ENCODE measurements at places on chromosomes 16 and 17. TPM values are rescaled to one million over a fixed set of nuclear protein-coding genes. Genes with fewer than 3 reads are reported as not detected.
A peak's percentile ranks its signal among the peaks of the same experiment; 100 is the strongest.

The MAPT gene
- total RNA-seq, result 42.2 TPM

DNA sequence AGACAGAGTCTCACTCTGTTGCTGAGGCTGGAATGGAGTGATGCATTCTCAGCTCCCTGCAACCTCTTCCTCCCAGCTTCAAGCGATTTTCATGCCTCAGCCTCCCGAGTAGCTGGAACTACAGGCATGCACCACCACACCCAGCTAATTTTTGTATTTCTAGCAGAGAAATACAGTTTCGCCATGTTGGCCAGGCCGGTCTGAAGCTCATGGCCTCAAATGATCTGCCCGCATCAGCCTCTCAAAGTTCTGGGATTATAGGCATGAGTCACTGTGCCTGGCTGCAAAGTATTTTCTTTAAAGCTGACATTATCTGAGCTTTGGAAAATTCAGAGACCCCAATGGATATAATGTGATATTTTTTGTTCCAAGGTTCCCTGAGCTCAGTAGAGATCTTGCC is 31.1 kb upstream of the SLC6A2 start:
- no peak for DNase-seq

- no peak for DNase-seq
Observed at GRCh38 chr16:66508248-66508913, 41.5 kb downstream of the TK2 start.

GRCh38 chr16:4313563-4314531 is 2.0 kb upstream of the GLIS2 start:
- peak; percentile 67 for DNase-seq

GRCh38 chr17:69814031-69814430 is 261.0 kb upstream of the KCNJ16 start:
- DNase-seq, result no peak

GRCh38 chr16:5108505-5109158 is 11.0 kb upstream of the EEF2KMT start:
- DNase-seq, result peak; percentile 69

The TGFB1I1 gene
- 13.6 TPM for total RNA-seq

DNA sequence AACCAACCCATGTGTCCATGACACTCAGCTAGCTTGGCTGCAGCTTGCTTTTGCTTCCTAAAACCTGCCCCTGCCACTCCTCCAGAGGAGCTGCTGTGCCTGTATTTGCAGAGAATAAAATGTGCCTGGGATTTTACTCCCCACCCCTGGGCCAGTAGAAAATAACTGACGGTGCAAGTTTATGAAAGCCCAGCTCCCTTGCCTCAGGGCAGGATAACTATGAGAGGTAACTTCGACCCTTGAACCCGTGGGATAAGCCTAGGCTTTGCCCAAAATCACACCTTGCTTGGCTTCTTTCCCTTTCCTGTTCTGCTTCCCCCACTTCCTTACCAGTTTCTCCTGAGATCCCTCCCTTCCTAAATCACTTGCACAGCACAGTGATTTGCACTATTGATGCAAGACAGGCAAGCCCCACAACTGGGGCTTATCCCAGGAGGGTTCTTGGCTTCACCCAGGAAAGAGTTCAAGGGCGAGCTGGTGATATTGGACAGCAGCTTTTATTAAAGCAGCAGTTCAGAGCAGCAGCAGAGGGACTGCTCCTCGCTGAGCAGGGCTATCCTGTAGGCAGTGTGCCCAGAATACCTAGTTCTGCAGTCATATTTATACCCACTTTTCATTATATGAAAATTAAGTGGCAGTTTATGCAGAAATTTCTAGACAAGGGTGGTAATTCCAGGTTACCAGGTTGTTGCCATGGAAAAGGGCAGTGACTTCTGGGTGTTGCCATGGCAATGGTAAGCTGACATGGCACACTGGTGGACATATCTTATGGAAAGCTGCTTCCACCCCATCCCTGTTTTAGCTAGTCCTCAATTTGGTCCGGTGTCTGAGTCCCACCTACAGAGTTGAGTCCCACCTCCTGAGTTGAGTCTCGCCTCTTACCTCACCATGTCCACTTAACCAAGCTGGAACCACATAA is 6.3 kb upstream of the ERCC4 start:
- no peak for DNase-seq

- DNase-seq, result no peak
Observed at GRCh38 chr16:56628486-56629350, 3.1 kb downstream of the MT1E start.

The WNT3 gene
- total RNA-seq, result 0.92 TPM

GRCh38 chr17:31467502-31468256 is 76.2 kb downstream of the RAB11FIP4 start:
- peak; percentile 70 for DNase-seq

The ANKS3 gene
- 7.8 TPM for total RNA-seq

The CSH2 gene
- total RNA-seq, result not detected

GRCh38 chr16:53546988-53547391 is 44.0 kb upstream of the AKTIP start:
- DNase-seq, result no peak

DNA sequence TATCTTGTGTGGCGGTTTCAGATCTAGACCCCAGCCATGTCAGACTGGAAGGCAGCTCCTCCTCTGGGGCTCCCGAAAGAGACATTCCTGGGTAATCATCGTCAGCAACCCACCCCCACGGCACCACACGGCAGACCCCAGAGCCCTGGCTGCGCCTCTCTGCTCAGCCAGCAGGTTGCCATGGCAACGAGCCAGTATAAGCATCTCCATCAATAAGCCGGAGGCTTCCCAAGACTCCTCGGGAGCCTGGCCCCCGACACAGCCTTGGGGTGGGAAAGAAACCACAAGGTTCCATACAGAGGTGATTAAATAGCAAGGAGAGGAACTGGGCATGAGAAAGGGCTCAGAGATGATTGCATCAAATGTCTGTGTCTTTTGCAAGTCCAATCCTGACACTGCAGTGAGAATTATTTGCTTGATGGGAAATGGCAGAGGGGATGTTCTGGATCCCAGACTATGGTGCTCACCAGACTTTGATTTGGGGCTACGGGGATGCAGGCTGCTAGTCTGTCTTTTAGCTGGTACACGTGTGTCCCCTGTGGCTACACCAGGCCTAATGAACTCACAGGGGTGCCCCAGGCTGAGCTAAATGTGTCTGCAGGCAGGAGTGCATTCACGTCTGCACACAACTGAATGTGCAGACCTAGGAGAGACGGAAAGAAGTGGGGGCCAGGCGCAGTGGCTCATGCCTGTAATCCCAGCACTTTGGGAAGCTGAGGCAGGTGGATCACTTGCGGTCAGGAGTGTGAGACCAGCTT is 320.5 kb upstream of the TNRC6C start:
- no peak for DNase-seq

- no peak for DNase-seq
Observed at GRCh38 chr16:49799172-49799571, 56.7 kb downstream of the ZNF423 start.

DNA sequence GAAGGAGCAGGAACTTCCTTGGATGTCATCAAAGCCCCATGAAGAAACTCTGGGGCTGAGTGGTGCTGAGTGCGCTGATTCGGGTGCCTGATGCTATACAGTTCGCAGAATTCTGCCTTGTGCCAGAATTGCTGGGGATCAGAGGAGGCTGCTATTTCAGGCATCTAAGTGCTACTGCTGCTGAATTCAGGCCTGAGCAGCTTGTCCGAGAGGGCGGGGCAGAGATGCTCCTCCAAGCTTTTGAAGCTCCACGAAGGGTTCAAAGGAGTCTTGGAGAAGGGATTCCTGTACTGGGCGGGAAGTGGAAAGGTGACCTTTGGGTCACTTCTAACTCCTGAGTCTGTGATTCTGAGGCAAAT is 227.8 kb downstream of the CCDC182 start:
- DNase-seq, result no peak

The TBC1D3E gene
- total RNA-seq, result not detected

The KRT33B gene
- total RNA-seq, result not detected

The EFCAB13 gene
- total RNA-seq, result 2.4 TPM

DNA sequence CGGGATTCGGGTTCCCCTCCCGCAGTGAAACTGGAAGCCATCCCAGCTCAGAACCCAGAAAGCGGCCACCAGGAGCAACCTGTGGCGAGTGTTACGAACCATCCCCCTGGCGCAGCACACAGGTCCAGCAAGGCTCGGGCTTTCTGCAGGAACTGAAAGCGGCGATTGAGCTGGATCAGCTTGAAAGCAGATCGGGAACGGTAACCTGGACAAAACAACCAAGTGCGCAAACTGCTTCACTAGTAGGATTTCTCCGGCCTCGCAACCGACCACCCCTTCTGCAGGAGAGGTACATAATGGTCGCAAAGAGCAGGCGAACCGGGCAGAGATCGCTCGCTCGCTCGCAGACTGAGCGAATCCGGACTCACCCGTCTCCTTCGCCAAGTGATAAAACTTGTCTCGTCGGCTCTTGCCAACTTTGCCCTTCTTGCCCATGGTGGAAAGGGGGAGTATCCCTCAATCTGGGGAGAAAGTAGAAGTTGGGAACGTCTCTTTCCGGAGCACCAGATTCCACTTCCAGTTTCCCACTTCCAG is 696 bp upstream of the PSMC5 start:
- no peak for DNase-seq

The CEMP1 gene
- not detected for total RNA-seq

GRCh38 chr16:57480754-57481230 is 5.5 kb downstream of the DOK4 start:
- no peak for DNase-seq

DNA sequence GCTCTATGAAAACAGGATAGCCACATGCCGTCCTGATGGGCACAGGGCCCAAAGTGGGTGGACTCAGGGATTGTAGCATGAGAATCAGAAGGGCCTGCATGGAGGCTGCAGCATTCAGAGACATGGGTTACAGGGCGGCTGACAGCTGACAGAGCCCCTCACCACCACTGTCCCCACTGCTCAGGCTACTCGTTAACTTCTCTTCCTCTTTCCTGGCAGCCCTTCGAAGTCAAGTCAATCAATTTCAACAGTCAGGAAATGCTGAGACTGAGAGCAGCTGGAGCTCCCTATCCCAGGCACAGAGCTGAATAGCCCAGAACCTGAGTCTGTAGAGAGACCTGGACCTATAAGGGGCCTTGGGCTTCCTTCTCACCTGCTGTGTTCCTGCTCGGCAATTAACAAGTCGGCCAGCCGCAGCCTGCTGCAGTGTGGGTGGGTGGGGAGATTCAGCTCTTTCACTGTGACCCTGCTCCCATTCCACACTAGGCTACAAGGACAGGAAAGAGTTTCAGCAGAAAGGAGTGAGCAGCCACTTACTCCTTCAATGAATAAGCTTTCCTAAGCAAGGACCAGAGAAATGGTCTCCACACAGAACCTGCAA is 76.9 kb downstream of the TEX14 start:
- no peak for DNase-seq

DNA sequence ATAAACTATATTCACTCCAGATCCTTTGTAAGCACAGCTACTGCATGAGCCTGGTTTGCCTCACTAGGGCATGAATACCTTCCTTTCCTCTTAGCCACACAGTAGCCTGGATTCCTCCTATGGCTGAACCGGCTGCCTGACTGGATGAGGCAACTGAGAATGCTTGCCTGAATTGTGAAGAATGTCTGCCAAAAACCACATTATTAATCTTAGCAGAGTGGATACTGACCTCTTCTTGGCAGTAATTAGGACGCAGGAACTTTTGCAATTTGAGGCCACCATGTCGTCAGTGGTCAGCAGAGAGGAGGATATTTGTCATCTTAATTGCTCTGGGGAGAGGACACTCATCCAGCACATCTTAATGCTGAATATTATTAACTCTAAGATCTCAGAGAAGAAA is 651.8 kb upstream of the GOT2 start:
- no peak for DNase-seq

DNA sequence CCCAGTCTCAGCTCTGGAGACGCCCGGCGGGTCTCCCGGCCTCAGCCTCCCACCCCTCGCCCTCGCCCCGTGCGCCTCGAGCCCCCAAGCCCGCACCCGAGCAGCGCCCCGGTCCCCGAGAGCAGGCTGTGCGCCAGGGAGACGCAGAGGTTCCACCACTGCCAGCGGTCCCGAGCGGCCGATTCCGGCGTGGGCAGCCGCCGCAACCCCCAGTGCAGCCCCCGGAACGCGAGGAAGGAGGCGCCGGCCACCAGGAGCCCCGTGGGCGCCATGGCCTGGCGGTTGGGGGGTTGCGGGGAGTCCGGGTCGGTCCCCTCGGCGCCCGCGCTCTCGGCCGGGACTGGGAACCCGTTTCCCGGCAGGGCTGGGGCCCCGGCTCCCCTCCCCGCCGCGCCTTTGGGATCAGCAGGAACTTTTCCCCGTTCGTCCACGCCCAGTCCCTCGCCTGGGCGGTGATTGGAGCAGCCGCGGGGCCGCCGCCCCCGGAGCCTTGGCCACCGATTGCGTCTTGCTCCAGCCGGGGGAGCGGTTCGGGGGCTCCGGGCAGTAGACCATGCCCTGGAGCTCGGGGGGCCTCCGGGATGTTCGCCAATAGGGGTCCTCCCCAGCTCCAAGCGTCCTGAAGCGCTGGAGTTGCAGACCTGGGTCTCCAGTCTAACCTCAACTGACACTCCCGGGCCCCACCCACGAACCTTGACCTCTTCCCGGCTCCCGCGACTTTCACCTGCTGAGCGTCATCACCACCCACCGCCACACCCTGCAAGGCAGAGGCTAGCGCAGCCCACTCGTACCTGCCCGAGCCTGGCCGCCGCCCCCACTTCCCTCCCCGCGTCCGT is at the start of gene TLCD2:
TLCD2 (minus strand) TSS at position 407 of the 836 bp plus-strand sequence; CDS start at position 272, 135 bp downstream.
- peak; percentile 88 for DNase-seq

DNA sequence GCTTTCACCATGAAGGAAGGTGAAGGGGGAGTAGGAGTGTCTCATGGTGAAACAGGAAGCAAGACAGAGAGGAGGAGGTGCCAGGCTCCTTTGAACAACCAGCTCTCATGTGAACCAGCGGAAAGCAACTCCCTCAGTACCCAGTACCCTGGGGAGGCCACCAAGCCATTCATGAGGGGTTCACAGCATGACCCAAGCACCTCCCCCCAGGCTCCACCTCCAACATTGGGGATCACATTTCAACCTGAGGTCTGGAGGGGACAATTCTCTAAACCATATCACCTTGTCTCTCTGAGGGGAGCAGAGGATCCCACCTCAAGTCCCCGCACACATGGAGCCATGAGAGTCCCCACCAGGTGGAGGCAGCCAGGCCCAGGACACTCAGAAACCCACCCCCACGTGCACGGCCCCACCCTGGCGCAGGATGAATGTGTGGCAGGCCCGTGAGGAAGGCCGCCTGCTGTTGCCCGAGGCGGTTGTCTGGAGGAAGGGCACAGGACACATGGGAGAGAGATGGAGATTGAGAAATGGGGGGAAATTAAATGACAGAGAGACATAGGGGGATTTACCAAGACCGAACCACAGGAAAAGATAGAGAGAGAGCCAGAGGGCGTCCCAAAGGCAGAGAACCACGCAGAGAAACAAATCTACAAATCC is 85.9 kb downstream of the TMEM132E start:
- no peak for DNase-seq

The KCNJ18 gene
- not detected for total RNA-seq

DNA sequence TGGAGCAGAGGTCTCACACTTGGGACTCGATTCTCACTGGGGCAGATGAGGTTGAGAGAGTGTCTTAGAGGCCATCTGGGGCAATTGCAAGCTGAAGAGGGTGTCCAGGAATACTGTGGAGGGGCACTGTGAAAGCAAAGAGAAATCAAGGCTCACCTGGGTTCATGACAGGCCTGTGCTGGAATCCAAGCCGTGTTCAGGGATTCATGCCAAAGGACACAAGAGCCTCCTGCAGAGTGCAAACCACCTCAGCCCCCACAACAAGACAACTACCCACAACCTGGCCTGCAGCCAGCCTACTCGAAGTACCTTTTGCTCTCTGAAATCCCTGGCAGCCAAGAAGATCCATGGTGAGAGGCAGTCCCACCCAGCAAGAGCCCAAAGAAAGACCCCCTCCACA is 2334.2 kb downstream of the TP53TG3F start:
- DNase-seq, result no peak
